DMS79 (cell line): ENCODE measurements at places on chromosomes 12 and 14.

GRCh38 chr14:80354860-80355581 is 143.7 kb upstream of the DIO2 start:
- DNase-seq, result peak; percentile 69

DNA sequence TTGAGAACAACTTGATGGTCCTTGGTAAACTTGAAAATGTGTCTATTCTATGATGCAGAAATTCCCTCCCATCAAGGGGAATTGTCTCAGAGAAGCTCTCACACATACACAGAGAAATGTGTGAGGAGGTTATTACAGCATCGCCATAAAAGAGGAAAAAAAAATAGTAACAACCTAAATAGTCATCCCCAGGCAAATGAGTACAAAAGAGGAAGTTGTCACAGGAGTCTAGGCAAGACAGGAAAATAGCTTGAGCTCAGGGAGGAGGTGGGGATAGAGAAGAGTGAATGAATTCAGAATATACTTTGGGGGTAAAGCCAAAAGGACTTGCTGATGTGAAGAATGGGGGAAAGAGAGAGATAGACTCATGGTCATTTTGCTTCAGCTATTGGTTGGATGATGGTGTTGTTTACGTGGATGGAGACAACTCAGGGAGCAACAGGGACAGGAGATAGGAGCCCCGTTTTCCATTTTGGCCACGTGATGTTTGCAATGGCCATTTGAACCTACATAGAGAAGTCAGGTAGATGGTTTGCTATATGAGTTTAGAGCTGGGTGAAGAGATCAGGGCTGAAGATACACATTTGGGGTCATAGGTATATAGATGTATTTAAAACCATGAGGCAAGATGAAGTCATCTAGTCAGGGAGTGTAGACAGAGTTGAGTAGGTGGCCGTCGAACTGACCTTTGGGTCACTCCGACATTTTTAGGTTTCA is 20.3 kb downstream of the LRRC74A start:
- DNase-seq, result no peak

DNA sequence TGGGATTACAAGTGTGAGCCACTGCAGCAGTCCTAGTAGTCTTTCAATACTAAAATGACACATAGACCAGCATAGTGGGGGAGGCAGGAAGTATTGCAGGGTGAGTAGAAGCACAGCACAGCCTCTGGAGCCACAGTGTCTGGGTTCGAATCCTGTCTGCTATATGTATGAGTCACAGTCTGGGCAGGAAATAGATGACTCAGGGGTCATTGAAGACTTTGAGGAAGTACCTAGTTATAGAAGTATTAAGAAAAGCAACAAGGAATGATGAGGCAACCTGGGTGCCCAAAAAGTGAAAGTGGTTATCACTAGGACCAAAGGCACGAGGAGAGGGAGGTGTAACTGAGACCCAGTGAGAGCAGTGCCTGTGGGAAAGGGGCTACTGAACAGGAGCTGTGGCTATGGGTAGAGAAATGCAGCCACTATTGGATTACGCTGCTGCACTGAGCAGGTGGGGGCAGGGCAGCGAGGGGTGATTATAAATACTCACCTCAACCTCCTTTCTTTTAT is 124.0 kb downstream of the PDE3A start:
- no peak for DNase-seq

DNA sequence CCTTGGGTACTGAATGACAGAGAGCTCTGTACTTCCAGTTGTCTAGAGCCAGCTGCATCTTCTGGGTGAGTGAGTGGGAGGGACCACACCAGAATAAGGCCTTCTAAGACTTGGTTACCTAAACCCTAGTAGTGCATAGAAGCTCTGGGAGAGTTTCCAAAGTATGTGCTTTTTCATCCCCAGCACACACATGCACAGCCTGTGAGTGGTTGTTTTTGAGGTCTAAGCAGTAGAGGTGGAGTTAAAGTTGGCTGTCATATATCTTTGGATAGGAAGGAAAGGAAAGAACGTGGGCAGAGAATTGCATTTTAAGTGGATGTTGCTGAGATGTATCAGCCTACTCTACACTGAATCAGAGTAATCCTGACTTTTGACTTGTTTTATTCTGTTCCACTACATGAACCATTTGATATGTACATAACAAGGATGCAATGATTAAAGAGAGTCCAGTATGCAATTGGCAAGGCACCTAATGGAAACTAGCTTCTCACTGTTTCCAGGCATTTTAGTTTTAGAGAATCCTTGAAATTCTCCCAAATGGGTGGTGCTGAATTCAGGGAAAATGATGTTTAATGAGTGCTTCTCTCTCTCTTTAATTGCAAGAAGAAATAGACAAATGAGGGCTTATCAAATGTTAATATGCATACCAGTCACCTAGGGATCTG is 51.8 kb upstream of the PRICKLE1 start:
- DNase-seq, result no peak

- DNase-seq, result no peak
Observed at GRCh38 chr12:53483979-53484377, 15.3 kb downstream of the MAP3K12 start.

GRCh38 chr12:51847643-51848325 is 734 bp downstream of the FIGNL2 start:
- DNase-seq, result no peak

- DNase-seq, result no peak
Observed at GRCh38 chr14:50359631-50360030, 37.0 kb downstream of the CDKL1 start.

DNA sequence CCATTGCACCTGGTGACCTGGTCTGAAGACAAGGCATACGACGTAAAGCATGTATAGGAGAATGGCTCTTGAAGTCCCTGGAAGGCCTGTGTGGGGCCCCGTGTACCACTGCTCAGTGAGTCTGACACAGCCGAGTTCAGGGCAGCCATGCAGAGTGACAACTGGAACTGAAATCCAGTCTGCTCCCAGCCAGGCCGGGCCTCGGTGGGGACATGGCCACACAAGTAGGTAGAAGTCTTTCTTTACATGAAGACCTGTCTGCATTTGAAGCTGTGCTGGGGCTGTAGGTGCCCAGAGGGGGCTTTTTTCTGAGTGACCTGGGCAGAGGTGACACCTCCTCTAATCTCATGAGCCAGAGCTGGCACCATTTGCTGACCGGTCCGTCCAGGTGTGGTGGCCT is 35.7 kb downstream of the ADGRD1 start:
- no peak for DNase-seq

GRCh38 chr14:93160353-93160801 is 24.3 kb downstream of the MOAP1 start:
- no peak for DNase-seq

- DNase-seq, result peak; percentile 28
Observed at GRCh38 chr12:131137836-131138637, 184.3 kb downstream of the ADGRD1 start.

DNA sequence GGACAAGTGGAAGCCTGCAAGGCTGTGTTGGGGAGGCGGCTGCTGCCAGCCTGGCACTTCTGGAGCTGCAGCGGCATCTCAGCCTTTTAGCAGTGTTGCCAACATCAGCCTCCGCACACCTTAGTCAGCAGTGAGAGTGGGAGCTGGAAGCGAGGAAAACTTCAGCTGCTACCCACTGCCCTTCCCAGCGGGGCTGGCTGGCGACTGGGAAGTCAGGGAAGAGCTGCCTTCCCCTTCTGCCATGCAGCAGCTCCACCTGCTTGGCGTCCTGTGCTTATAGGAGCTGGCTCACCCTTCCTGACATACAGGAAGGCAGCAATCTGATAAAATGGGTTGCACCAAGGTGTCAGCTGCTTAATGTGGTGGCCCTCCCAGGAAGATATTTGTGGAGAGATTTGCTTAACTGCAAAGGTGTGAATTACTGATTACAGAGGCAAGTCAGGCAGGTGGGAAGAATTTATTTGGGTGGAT is 15.4 kb upstream of the PLEKHG3 start:
- DNase-seq, result no peak

DNA sequence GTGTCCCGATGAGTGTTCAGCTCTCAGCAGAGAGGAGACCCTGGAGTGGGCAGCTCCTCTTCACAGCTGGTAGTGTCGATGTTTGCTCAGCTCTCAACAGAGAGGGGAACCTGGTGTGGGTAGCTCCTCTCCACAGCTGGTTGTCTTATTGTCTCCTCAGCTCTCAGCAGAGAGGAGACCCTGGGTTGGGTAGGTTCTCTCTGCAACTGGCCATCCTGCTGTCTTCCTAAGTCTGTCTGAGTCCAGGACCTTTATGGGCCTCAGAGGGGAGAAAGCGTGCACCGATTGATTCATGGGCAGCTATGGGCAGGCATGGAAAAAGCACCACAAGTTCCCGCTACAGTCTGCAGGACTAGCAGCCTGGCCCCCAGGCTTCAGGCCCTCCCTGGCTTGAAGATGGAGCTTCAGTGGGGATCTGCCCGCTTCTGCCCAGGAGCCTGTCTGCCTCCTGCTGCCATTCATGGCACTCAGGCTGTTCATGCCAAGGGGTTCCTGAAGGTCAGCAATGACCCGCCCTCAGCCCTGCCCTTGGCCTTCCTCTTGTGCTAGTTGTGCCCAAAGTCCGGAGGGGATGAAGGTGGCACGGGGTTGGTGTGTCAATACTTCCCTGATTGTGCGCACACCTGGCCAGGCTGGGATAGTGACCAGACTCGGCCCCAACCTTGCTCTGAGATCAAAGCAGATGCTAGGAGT is 224.2 kb downstream of the KCNC2 start:
- no peak for DNase-seq

DNA sequence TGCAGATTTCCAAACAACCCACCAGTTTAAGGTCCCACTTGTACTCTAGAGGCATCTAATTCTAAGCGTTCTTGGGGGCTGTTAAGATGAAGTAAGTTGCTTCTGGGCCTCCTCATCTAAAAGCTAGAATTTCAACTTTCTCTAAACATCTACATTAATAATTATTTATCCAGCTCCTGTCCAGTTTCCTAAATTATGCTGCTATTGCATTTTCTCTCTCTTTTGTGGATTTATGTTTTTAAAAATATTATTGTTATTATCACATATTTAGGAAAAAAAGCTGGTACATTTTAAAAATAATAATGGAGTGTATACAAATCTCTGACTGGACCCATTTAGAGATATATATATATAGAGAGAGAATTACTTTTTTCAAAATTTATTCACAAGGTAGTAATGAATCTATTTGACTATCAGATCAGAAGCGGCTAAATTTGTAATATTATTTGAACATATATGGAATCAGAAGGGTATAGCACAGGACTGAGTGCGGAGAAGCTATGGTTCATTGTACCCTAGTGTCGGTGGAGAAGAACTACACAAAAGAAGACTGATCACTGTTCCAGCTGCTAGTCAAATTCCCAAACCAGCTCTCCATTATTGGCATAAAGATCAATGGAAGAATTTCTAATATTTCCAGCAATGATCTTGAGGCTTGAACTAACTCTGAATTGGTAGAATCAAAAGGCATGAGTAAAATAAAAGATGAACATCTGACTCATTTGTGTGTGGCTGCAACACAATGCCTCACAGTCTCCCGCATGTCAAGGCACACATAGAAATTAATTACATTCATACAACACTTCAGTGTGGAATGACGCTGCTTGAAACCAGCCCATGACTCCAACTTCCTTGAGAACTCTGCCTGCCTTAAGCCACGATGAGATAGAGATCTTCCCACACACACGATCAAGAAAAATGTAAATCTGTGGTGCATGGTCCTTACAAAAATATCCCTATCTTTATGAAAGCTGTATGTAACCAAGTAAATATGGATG is 433.4 kb upstream of the OR4E1 start:
- DNase-seq, result no peak
